ENCODE measurements at places on chromosomes 3 and 15. TPM values are rescaled to one million over a fixed set of nuclear protein-coding genes. Genes with fewer than 3 reads are reported as not detected.

- no peaks in the 10 kb centered on the region for H3K4me1 ChIP-seq
- no peaks in the 10 kb centered on the region for H3K36me3 ChIP-seq
- no peak overlapping the region for H3K4me3 ChIP-seq
- no peak overlapping the region for H3K27ac ChIP-seq
- DNase-seq: no peak
Observed at GRCh38 chr3:30707825-30708224, 101.4 kb downstream of the TGFBR2 start.

Gene CCR9
- total RNA-seq: not detected

DNA sequence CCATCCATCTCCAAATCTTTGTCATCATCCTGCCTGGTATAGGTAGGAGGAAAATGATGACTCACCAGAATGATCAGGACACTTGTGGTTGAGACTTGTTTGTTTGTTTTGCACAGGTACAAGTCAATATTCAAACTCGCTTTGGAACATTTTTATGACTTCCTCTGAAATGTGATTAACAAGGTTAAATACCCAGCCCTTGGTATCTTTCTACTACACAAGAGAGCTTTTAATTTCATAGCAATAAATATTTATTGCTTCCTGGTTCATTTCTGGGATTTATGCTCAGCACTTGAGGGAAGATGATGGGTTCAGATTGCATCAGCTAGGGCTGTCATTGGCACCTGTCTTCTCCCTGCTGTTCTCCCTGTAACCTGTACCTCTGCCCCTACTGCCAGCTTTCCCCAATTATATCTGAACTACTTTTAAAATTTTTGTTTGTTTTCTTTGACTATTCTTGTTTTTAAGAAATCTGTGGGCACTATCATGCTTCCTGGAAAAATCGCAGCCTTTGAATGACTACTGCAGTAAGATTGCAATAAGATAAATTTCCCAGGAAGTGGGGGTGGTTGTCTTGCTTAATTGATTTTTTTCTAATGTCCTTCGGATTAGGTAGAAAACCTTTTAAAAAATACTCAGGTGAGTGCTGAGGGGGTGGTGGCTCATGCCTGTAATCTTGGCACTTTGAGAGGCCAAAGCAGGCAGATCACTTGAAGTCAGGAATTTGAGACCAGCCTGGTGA is 24.3 kb upstream of the GCNT3 start:
- no peak for DNase-seq
- no peaks in the 10 kb centered on the region for H3K27me3 ChIP-seq
- H3K4me3 ChIP-seq: no peak overlapping the region

Gene FSD2
- total RNA-seq: not detected

DNA sequence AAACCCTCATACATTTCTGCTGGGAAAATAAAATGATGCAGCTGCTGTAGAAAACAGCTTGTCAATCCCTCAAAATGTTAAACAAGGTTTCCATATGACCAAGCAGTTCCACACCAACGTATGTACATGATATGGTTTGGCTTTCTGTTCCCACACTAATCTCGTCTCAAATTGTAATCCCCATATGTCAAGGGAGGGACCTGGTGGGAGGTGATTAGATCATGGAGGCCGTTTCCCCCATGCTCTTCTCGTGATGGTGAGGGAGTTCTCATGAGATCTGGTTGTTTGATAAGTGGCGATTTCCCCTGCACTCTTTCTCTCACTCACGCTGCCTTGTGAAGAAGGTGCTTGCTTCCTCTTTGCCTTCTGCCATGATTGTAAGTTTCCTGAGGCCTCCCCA is 100.6 kb upstream of the SLC24A5 start:
- H3K4me1 ChIP-seq: no peaks in the 10 kb centered on the region
- H3K27ac ChIP-seq: no peak overlapping the region
- no peak for DNase-seq
- H3K4me3 ChIP-seq: no peak overlapping the region
- H3K27me3 ChIP-seq: no peaks in the 10 kb centered on the region

- H3K27ac ChIP-seq: no peak overlapping the region
- no peaks in the 10 kb centered on the region for H3K4me1 ChIP-seq
- no peaks in the 10 kb centered on the region for H3K36me3 ChIP-seq
- no peaks in the 10 kb centered on the region for H3K27me3 ChIP-seq
- DNase-seq: no peak
Observed at GRCh38 chr3:37825744-37826400, 35.8 kb upstream of the CTDSPL start.

- H3K27me3 ChIP-seq: no peaks in the 10 kb centered on the region
- H3K4me1 ChIP-seq: peaks cover 4% of the 10 kb centered on the region
- H3K36me3 ChIP-seq: no peaks in the 10 kb centered on the region
- DNase-seq: peak; percentile 8
- no peak overlapping the region for H3K4me3 ChIP-seq
Observed at GRCh38 chr3:155418407-155418806, 124.9 kb upstream of the STRIT1 start.

GRCh38 chr15:31848621-31849020 is 181.7 kb upstream of the CHRNA7 start:
- H3K4me1 ChIP-seq: peaks cover 4% of the 10 kb centered on the region
- H3K4me3 ChIP-seq: no peak overlapping the region
- no peak for DNase-seq
- H3K27ac ChIP-seq: no peak overlapping the region
- H3K27me3 ChIP-seq: no peaks in the 10 kb centered on the region

DNA sequence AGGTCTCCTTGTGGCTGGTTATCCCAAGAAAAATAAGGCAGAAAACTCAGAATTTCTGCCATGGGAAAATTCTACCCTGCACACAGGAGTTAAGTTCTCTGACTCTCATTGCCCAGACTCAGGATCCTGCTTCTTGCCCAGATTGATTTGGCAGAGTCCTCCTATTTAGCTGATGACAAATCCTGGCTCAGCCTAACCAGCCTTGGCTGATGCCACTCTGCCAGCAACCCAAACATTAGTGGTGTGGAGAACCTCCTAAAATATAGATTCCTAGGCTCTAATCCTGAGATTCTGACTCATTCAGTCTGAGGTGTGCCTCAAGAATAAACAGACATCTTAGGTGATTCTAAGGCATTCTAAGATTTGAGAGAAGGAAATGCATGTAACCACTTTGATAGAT is 60.5 kb upstream of the ACTC1 start:
- no peak overlapping the region for H3K27ac ChIP-seq
- H3K27me3 ChIP-seq: no peaks in the 10 kb centered on the region
- no peak overlapping the region for H3K4me3 ChIP-seq
- H3K36me3 ChIP-seq: peaks cover 66% of the 10 kb centered on the region

DNA sequence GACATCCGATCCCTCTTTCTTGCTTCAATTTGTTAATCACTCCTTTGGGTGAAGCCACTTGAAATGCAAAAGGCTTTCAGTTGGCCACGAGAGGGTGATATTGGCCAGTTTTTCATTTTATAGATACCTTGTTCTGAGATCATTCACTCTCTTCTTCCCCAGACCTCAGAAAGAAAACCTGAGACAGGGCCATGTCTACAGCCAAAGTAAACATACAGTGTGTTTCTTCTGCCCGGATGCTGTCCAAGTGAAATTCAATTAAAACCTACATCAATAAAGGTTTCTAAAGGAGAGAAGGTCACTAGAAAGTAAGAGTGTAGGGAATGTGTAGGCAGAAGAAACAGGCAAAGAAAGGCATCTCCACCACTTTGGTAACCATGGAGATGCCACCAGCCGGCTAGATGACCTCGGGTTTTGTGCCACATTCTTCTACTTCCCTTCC is 39.5 kb upstream of the FMN1 start:
- no peak overlapping the region for H3K4me3 ChIP-seq
- no peak overlapping the region for H3K27ac ChIP-seq
- peaks cover 6% of the 10 kb centered on the region for H3K4me1 ChIP-seq
- DNase-seq: peak; percentile 33

Gene KBTBD12
- total RNA-seq: not detected

Gene SLC12A1
- not detected for total RNA-seq

DNA sequence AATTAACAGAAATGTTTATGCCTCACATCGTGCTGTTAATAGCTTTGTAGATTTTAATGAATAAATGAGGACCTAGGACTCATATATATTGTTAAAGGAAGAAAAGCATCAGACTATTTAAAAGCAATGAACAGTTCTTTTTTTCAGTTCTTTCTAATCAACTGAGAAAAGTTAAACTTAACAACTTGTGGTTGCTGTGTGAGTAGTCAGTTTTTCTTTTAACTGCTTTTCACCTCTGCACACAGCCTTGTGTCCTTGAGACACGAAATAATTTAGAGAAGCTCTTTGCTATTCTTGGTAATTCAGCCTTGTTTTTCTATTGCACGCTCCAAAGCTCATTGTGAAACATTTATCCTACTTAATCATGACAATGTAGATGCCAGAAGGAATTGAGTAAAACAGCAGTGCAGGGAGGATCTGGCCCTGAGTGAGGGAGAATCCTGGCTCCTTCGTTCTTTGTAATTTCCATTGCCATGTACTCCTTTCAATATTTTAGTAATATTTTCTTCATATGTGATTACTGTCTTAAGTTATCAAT is 499.0 kb downstream of the PYDC2 start:
- no peaks in the 10 kb centered on the region for H3K36me3 ChIP-seq
- DNase-seq: no peak
- no peaks in the 10 kb centered on the region for H3K27me3 ChIP-seq
- no peak overlapping the region for H3K27ac ChIP-seq
- no peak overlapping the region for H3K4me3 ChIP-seq
- peaks cover 12% of the 10 kb centered on the region for H3K4me1 ChIP-seq

Gene GRIP2
- total RNA-seq: 0.57 TPM

Gene LCMT2
- total RNA-seq: 17.4 TPM

DNA sequence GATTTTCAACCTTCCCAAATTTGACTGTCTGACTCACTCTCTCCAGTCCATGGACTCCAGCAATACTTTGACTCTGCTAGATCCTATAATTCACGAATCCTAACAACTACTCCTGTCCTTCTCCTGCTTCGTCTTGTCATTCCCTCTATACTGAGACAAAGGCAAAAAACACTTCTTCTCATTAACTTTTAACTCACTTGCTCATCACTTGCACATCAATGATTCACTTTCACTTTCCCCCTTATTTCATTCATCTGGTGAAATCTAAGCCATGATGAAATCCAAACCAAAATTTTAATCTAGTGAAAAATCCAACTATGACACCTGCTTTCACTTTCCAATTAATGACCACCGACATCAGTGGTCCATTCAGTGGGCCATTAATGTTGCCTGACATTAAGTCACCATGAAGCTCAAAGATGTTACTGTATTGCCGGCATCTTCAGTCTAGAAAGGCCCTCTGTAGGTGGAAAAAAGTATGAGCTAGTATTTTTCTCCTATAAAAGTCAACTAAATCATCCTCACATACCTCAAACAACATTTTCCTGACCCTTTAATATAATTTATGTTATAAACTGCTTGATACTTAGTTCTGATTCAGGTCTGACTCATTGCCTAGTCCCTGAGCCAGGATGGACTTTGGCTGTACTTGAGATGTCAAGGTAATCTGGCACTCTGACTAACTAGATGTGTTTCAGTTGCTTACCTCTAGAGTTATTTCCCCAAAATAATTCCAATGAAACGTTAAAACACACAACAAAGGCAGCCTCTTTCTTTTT is 158.6 kb downstream of the CNTN6 start:
- no peaks in the 10 kb centered on the region for H3K27me3 ChIP-seq
- no peak overlapping the region for H3K4me3 ChIP-seq
- DNase-seq: no peak
- H3K36me3 ChIP-seq: no peaks in the 10 kb centered on the region

DNA sequence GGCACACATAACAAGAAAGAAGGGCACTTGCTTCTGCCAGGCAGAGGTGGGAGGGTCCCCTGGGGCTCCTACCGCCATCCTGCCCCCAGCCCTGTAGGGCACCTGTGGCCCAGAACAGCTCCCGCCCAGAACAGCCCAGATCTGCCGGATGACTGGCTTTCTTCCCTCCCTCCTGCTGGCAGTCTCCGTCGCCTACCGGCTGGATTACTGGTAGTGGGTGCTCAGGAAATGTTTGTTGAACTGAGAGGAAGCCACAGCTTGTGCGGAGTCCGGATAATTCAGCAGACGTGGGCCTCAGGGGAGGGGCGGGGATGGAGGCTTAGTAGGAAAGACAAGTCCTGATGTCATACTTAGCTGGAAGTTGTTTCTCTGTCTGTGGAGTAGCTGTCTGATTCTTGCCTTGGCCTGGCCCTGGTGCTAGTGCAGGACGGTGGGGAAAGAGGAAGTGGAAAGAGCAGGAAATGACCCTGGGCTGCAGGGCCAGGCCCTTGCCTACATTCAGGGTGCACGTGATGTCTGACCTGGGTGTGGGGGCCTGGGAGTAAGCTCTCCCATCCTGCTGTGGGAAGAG is 6.7 kb downstream of the CCDC9B start:
- no peak overlapping the region for H3K27ac ChIP-seq
- H3K27me3 ChIP-seq: no peaks in the 10 kb centered on the region
- DNase-seq: peak; percentile 58
- H3K36me3 ChIP-seq: no peaks in the 10 kb centered on the region
- H3K4me3 ChIP-seq: no peak overlapping the region
- peaks cover 54% of the 10 kb centered on the region for H3K4me1 ChIP-seq

- H3K4me1 ChIP-seq: no peaks in the 10 kb centered on the region
- H3K27ac ChIP-seq: no peak within 1 kb of the TSS
- no peak for DNase-seq
- no peaks in the 10 kb centered on the region for H3K36me3 ChIP-seq
- no peak within 1 kb of the TSS for H3K4me3 ChIP-seq
Observed at GRCh38 chr3:122577409-122578031, at the start of gene PARP15. PARP15 (plus strand) TSS chr3:122577650; CDS start chr3:122577668, 18 bp downstream.

- H3K27ac ChIP-seq: no peak overlapping the region
- DNase-seq: peak; percentile 38
- H3K4me1 ChIP-seq: no peaks in the 10 kb centered on the region
- no peak overlapping the region for H3K4me3 ChIP-seq
Observed at GRCh38 chr15:97234851-97235610, 725.5 kb upstream of the ARRDC4 start.

DNA sequence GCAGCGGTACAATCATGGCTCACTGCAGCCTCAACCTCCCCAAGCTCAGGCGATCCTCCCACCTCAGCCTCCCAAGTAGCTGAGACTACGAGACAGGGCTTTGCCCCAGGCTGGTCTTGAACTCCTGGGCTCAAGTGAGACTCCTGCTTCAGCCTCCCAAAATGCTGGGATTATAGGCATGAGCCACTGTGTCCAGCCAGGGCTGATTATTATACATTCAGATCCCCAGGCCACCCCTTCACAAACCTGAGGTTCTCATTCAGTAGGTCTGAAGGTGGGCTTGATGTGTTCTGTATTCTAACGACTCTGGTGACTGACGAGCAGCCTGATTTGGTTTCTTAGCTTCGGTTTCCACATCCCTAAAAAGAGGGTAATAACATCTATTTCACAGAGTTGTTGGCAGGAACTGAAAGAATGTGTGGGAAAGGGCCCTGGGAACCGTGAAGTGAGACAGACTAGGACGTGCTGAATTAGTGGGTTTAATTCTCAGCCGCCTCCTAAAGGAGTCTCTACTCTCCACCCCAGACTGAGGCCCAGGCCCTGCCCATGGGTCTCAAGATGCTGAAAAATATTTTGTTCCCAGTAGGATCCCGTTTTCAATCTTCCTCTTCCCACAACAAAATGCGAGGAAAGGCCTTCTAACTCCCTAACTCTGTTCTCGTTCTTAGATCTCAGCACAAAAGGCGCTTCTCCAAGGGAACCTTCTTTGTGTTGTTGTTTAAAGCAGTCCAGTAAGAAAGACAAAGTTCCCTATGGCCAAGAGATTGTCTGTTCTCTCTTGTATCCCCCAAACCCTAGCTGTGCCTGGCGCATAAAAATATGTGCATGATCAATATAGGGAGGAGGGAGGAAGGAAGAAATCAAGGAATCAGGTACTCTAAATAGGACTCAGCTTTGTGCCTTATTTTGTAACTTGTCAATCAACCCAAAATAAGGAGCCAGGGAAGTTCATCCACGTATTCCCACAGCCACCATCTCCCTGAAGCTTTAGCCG is 210.0 kb upstream of the TOPAZ1 start:
- no peaks in the 10 kb centered on the region for H3K36me3 ChIP-seq
- H3K4me3 ChIP-seq: no peak overlapping the region
- H3K4me1 ChIP-seq: no peaks in the 10 kb centered on the region
- DNase-seq: no peak
- H3K27me3 ChIP-seq: no peaks in the 10 kb centered on the region
- H3K27ac ChIP-seq: no peak overlapping the region
